ENCODE measurements at places on chromosomes 16 and 17. TPM values are rescaled to one million over a fixed set of nuclear protein-coding genes. Genes with fewer than 3 reads are reported as not detected.

GRCh38 chr17:82300707-82301270, 16.6 kb downstream of the CD7 start:
- peak overlapping the region; percentile 98 for H3K27ac ChIP-seq
- peak; percentile 48 for DNase-seq
- H3K36me3 ChIP-seq, result no peaks in the 10 kb centered on the region
- H3K27me3 ChIP-seq, result no peaks in the 10 kb centered on the region

DNA sequence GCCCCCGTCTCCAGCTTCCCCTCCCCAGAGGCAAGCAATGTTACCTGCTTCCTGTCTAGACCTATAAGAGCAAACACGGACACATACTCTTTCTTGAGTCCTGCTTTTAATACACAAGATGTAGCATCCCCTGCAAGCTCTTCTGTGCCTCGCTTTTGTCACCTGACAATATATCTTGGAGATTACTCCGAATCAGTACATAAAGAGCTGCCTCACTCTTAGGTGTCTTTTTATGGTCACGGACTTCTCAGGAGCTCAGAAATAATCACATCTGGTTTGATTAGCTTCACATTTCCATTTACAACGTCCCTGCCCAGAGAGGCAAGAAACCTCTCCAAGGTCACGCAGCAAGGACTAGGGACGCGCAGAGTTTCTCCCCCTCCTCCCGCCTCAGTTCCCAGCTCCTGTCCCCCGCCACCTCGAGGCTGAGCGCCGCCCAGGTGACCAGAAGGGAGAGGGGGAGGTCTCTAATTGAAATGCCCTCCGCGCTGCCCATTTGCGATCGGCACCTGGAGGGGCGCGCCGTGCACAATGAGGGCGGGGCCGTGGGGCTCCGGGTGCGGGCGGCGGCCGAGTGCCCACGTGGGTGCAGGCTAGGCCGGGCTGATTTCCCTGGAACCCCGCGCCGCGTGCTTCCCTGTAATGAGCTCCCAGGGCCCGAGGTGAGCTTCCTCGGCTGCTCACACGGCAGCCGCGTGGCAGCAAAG, 13.8 kb upstream of the SEZ6 start:
- peaks cover 6% of the 10 kb centered on the region for H3K4me1 ChIP-seq
- no peak overlapping the region for H3K4me3 ChIP-seq
- no peaks in the 10 kb centered on the region for H3K36me3 ChIP-seq
- DNase-seq, result no peak
- H3K27ac ChIP-seq, result no peak overlapping the region

DNA sequence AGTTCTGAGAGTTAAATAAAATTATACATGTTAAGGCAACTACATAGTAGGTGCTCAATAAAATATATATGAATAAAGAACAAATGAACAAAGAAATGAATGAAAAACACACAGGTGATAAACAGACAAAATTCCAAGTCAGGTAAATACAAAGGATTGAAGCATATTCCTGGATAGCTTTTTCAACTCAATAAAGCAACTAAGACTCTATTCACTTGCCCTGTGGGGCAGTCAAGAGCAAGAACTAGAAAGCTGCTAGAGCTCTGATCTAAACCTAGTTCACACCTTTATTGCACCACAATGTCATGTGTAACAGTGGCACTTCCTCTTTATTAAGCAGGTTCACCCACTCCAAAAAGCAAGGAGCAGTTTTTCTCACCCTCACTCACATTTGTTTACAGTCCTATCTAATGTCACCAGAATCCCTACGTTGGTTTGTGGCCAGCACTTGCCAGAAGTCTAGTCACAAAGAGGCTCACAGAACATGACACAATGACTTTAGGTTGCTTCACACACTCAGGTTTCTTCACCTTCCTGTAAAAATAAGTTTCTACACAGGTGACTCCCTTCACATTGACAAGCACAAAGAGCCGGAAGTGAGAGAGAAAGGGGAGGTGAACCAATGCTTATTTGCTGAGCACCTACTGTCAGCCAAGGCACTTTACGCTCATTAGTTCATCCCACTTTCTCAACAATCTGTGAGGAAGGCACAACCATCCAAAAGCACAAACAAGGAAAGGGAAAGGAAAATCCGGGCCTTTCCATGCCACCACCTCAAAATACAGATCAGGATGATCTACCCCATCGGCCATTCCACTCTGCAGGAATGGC, 70.8 kb downstream of the XPO6 start:
- peak; percentile 76 for DNase-seq
- no peaks in the 10 kb centered on the region for H3K27me3 ChIP-seq
- H3K27ac ChIP-seq, result peak overlapping the region; percentile 90
- peaks cover 41% of the 10 kb centered on the region for H3K36me3 ChIP-seq

KRT34 gene
- total RNA-seq, result not detected

TMED6 gene
- total RNA-seq, result 1.2 TPM

DNA sequence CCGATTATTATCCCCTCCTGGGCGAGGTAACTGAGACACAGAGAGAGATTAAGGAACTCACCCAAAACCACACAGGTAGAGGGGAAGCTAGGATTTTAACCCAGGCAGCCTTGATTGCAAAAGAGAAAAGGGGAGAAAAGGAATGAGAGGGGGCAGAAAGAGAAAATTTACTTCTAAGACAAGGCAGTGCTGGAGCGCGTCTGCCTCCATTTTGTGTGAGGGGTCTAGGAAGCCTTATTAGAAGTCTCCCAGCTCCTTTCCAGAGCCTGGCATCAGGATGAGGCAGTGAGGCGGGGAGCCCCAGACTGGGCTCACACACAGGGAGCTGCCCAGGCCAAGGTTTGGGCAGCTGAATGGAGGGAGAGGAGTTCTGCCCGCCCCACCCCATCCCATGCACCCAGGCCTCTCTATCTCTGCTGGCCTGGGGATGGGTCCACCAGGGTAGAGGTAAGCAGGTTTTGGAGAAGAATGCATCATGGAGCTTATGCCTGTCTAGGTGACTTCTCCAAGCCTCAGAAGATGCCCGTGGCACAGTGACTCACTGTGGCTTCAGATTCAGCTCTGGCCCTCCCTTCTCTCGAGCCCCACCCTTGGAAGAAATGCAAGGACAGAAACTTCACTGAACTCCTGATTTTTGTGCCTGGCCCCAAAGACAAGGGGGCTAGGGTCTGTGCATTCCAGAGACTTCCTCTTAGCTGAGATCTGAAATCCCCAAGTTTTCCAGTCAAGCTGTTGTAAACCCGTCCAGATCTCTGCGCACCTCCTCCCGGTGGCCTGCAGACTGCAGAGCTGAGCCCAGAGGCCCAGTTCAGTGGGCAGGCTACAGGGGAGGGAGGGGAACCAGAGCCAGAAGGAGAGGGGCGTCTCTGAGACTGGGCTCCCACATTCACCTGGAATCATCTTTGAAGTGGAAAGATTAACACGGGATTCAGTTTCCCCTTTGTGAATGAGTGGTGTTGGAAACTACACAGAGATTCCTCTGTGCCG, 95.1 kb upstream of the CDH5 start:
- no peak overlapping the region for H3K4me3 ChIP-seq
- no peaks in the 10 kb centered on the region for H3K4me1 ChIP-seq
- no peaks in the 10 kb centered on the region for H3K36me3 ChIP-seq
- H3K27me3 ChIP-seq, result peaks cover 28% of the 10 kb centered on the region
- no peak for DNase-seq

GRCh38 chr16:49835161-49835777, 20.6 kb downstream of the ZNF423 start:
- H3K27me3 ChIP-seq, result peaks cover 13% of the 10 kb centered on the region
- no peaks in the 10 kb centered on the region for H3K36me3 ChIP-seq
- no peak for DNase-seq
- no peak overlapping the region for H3K4me3 ChIP-seq

DNA sequence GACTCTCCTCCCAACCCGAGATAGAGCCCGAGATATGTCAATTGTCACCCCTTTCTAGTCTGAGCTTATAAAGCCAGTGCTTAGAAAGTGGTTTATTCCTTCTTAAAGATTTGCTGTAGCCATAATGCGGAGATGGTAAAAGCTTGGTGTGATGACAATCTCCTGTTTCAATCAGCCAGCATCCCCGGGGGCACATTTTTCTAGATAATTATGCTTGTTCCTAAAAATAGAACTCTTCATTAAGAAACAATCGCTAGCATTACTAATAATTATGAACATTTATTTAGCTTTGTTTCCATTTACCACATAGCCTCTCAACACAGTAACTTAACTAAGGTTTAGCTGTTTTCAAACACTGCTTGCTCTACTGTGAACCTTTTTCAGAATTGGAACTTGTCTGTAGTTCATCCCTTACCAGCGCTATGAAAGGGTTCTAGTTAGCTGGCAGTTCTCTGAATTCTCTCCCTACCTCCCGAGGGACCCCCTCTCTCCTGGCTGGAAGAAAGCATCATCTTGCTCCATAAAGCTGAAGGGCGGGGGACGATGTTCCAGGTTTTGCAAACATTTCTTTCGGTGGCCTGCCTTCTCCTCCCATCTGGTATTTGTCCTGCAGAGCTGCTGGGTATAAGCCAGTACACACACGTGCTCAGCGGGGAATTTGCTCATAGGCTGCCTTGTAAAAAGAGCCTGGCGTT, 922 bp upstream of the MRPL58 start:
- DNase-seq, result no peak
- H3K4me1 ChIP-seq, result peaks cover 17% of the 10 kb centered on the region
- peak overlapping the region; percentile 95 for H3K4me3 ChIP-seq
- peaks cover 13% of the 10 kb centered on the region for H3K36me3 ChIP-seq

CDC6 gene
- total RNA-seq, result 130 TPM

GRCh38 chr17:64448665-64449512, at the start of gene MILR1:
Gene MILR1, plus strand, starts transcription at chr17:64449115. Its CDS starts 54 bp downstream, at chr17:64449169.
- peaks cover 3% of the 10 kb centered on the region for H3K27me3 ChIP-seq
- H3K4me1 ChIP-seq, result peaks cover 27% of the 10 kb centered on the region
- no peak for DNase-seq
- H3K36me3 ChIP-seq, result no peaks in the 10 kb centered on the region

ABCC11 gene
- not detected for total RNA-seq

DNA sequence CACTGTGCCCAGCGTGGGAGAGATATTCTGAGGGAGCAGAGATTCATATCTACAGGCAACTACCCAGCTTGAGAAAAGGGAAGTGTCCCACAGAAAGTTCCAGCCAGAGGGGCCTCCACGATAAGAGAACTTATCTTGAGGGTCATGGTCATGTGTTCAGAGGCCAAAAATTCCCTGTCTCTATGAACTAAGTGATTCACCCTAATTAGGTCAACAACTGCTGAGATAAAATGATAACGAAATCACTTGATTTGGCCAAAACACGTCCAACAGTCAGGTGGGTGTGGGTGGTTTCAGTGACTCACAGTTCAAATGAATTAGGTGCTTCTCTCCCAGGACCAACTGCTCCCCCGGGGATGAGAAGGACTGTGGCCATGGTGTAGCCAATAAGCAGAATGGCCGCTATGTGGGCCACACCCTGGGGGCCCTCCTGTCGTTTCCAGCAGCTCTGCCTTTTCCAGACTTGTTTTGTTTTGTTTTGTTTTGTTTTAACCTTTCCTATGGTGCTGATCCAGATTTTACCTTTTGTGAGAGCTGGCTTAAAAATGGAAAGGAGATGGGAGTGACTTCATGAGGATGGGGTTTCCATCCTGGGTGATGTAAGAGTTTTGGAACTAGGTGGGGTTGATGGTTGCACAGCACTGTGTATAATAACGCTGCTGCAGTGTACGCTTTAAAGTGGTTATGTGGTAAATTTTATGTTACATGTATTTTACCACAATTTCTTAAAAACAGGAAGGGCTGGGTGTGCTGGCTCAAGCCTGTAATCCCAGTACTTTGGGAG, 8.7 kb downstream of the DNAI2 start:
- peak overlapping the region; percentile 41 for H3K4me3 ChIP-seq
- H3K4me1 ChIP-seq, result peaks cover 49% of the 10 kb centered on the region
- H3K27me3 ChIP-seq, result peaks cover 2% of the 10 kb centered on the region
- H3K36me3 ChIP-seq, result no peaks in the 10 kb centered on the region
- DNase-seq, result peak; percentile 36
- H3K27ac ChIP-seq, result peak overlapping the region; percentile 91

- no peak overlapping the region for H3K27ac ChIP-seq
- H3K4me3 ChIP-seq, result no peak overlapping the region
- H3K4me1 ChIP-seq, result no peaks in the 10 kb centered on the region
- peaks cover 8% of the 10 kb centered on the region for H3K27me3 ChIP-seq
Measured at GRCh38 chr16:86077243-86077940, 178.4 kb downstream of the IRF8 start.

DNA sequence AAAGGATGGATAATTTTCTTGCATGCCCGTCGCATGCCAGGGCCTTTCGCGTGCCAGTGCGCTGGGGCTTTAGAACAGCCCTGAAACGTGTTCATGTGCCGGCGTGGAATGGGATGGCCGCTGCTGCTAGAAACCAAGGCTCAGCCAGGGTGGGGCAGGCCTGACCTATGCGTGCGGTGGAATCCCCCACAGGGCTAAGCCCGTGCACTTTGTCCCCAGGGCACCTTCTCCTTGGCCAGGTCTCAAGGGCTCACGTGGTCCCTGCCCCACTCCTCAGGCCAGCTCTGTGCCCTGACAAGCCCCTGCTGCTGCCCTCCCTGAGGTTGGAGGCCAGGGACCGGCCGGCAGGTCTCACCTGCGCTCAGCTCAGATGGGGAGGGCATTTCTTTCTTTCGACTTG, 13.1 kb upstream of the RNF213 start:
- no peaks in the 10 kb centered on the region for H3K36me3 ChIP-seq
- H3K4me1 ChIP-seq, result peaks cover 10% of the 10 kb centered on the region
- H3K4me3 ChIP-seq, result no peak overlapping the region
- H3K27ac ChIP-seq, result no peak overlapping the region
- no peak for DNase-seq

DNA sequence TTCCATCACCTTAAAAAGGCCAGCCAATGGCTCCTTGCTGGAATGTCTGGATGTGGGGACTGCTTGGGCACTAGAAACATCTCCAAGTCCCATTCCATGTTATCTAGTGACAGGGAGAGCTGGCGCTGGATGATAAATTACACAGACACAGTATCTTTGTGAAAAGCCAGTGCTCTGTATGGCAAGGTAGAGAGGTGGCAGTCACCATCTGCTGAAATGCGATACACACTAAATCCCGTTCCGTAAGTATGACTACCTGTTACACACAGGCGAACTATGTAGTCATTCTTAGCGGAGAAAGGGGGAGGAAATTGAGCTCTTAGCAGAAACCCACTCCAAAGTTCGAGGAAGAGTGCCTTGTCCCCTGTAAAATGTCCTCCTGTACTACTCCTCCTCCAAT, 81.0 kb upstream of the MYOCD start:
- H3K4me3 ChIP-seq, result no peak overlapping the region
- H3K27me3 ChIP-seq, result no peaks in the 10 kb centered on the region
- no peak overlapping the region for H3K27ac ChIP-seq

DNA sequence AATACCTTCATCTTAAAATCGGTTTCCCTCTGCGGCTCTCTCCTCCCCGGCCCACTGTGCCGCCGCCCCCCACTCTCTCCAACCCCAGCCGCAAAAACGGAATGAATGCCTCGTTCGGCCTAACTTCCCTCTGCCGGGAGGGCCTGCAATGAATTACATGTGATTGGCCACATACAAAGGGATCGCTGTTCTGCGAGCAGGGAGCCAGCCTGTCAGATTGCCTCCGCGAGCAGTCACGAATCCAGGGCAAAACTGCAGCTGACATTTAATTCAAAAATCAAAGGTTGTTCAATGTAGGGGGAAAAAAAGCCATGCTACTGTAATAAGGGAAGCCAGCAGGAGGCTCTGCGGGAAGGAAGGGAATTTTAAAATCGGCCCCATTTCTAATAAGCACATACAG, 84.9 kb downstream of the TBC1D16 start:
- no peak overlapping the region for H3K4me3 ChIP-seq
- no peak for DNase-seq
- no peaks in the 10 kb centered on the region for H3K36me3 ChIP-seq
- peaks cover 5% of the 10 kb centered on the region for H3K27me3 ChIP-seq
- H3K4me1 ChIP-seq, result no peaks in the 10 kb centered on the region

- H3K27me3 ChIP-seq, result no peaks in the 10 kb centered on the region
- peaks cover 33% of the 10 kb centered on the region for H3K36me3 ChIP-seq
- peaks cover 5% of the 10 kb centered on the region for H3K4me1 ChIP-seq
- DNase-seq, result no peak
- no peak overlapping the region for H3K4me3 ChIP-seq
- H3K27ac ChIP-seq, result no peak overlapping the region
Measured at GRCh38 chr17:35668802-35669201, 62.6 kb upstream of the RASL10B start.

Measured in activated T-helper 1 cell treated with anti-CD3 and anti-CD28 coated beads, Interleukin-12 subunit alpha, Interleukin-12 subunit beta, Interleukin-2, Interleukin-4 antibody, amounts not matched to agents 30 ng/mL and 10 ng/mL and 1 ng/mL, durations not matched to agents 14 hours and 24 hours and 36 hours (primary cell).